ENCODE measurements at places on chromosomes 2 and 18. TPM values are rescaled to one million over a fixed set of nuclear protein-coding genes. Genes with fewer than 3 reads are reported as not detected.

GRCh38 chr18:57134618-57135135 lies 12.2 kb upstream of the BOD1L2 start:
- no peak for DNase-seq

DNA sequence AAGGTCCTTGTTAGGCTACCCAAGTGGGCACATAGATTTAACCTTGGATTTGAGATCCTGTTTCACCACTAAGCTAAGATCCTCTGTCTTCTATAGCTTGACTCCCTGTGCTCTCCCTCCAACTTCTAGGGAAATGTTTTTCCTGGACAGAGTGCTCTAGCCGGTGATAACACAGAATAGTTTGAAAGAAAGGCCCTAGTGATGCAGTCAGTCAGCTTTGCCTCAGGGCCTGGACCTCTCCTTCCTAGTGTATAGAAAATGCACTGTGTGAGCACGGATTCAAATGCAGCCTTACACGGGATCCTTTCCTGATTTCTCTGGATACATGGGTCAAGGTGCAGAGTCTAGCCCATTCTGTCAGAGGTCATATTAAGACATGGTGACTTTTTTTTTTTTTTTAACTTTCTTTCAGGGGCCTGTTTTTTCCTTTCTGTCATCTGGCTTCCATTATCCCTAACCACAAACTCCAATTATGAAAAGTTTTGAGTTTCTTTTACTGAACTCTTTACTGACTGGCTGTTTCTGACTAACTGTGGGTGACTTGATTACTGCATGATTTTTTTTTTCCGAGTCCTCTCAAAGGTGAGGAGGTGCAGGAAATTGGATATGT lies 122.6 kb downstream of the LRP1B start:
- DNase-seq: no peak

GRCh38 chr2:186917866-186918265 lies 68.9 kb upstream of the ZSWIM2 start:
- no peak for DNase-seq

DNA sequence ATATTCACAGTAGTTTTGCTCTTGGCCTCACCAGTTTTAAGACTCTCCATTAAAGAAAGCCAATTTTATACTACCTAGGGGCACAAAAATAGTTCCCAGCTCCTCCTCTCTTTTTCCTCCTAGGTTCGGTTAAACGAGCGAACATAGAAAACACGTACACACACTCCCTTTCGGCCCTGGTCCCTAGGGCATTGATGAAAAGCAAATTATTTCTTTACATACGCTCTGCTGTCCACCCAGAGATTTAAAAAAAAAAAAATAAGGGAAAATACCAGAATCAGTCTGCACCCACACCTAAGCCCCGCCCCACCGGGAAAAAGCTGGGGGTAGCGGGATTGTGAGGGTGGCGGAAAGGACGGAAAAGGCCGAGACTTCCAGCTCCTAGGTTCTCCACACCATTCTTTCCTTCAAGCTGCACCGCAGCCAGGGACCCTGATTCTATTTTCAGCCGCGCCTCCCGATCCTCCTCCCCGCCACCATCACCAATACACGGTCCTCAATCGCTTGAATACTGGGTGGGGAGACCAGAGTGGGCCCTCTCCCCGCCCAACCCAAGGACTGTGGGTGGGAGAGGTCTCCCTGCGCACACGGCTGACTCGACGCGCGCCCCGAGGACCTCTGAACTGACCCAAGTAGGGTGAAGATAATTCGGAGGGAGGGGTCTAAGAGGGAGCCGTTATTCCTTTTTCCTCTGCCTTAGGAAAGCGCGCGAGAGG lies 769 bp downstream of the ATF2 start:
- DNase-seq: peak; percentile 65

- no peak for DNase-seq
Observed at GRCh38 chr18:56469582-56469981, 168.8 kb downstream of the TXNL1 start.

GRCh38 chr2:157053876-157054275 lies 203.6 kb upstream of the GALNT5 start:
- no peak for DNase-seq

- DNase-seq: no peak
Observed at GRCh38 chr18:34929336-34929780, 111.9 kb upstream of the MAPRE2 start.

DNA sequence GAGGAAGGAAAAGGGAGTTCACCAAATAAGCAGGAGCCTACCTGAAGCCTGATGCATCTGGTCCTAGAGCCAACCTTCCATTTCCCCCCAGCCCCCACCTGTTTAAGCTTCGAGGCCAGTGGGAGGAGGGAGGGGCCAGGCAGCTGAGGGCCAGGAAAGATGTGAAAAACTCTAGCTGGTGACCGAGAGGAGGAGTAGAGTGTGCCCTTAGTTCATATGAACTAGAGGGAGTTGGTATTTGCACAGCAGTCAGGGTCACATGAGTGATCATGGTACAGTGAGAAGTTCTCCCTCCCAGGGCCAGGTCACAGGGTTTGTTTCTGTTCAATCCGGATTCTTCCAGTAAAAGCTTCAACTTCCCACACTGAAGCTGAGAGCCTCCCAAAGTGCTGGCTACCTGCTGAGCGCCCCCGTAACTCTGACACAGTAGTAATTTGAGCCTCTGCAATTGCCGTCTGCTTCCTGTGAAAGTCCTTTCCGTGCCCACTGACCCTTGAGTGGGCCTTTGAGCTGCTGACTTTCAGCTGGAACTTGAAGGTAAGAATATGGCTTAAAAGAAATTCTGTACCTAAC lies at the start of gene SULT1C2:
TSS of gene SULT1C2 (plus strand) at position 362 of the 573 bp plus-strand sequence. CDS start 4,773 bp downstream, outside the sequence.
- DNase-seq: no peak

DNA sequence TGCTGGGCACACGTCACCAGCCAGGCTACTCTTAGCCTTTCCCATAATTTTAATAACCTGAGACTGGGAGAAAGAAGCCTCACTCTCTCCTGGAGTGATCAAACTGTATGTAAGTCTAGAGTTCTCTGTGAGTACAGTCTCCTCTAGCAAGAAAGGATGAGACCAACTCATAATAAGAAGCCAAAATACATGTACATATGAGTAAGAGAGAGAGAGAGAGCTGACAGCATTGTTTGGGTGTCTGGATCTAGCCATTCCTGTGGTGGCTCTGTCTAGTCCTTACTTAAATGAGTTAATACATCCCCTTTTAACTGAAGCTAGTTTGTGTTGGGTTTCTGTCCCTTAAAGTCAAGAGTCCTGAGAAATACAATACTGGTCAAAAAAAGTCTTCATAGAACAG lies 26.0 kb upstream of the ANXA4 start:
- DNase-seq: no peak

DNA sequence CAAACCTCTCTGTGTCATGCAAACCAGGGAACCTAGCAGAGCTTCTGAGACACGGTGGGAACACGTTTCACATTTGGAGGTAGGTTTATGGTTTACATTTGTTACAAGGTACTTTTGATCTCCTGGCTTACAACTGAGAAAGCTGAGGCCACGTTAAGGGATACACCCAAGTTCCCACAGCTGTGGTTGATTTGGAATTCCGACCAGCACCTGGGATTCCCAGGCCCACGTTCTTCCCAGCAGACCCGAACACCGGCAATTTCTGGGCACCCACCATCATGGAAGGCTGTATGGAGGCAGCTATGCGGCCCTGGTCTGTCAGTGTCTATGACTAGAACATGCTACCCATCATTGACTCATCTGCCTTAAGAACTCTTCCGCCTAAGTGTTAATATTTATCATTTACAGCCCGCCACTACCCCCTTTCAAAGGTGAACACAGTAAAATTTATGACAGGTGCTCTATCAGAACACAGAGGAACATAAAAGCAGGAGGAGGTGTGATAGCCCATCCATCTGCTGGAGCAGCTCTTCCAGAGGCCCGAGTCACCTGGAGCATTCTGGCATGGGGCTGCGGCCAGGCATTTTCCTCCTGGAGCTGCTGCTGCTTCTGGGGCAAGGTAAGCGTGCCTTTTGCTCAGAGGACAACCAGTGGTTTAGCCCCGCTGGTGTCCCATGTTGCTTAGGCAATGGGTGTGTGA lies at the start of gene PLB1:
TSS of gene PLB1 (plus strand) at position 510 of the 700 bp plus-strand sequence. CDS start at position 565, 55 bp downstream.
- DNase-seq: no peak

- no peak for DNase-seq
Observed at GRCh38 chr2:219127037-219127635, 33.5 kb downstream of the NHEJ1 start.

- no peak for DNase-seq
Observed at GRCh38 chr2:233789554-233789953, 11.4 kb downstream of the MROH2A start.

DNA sequence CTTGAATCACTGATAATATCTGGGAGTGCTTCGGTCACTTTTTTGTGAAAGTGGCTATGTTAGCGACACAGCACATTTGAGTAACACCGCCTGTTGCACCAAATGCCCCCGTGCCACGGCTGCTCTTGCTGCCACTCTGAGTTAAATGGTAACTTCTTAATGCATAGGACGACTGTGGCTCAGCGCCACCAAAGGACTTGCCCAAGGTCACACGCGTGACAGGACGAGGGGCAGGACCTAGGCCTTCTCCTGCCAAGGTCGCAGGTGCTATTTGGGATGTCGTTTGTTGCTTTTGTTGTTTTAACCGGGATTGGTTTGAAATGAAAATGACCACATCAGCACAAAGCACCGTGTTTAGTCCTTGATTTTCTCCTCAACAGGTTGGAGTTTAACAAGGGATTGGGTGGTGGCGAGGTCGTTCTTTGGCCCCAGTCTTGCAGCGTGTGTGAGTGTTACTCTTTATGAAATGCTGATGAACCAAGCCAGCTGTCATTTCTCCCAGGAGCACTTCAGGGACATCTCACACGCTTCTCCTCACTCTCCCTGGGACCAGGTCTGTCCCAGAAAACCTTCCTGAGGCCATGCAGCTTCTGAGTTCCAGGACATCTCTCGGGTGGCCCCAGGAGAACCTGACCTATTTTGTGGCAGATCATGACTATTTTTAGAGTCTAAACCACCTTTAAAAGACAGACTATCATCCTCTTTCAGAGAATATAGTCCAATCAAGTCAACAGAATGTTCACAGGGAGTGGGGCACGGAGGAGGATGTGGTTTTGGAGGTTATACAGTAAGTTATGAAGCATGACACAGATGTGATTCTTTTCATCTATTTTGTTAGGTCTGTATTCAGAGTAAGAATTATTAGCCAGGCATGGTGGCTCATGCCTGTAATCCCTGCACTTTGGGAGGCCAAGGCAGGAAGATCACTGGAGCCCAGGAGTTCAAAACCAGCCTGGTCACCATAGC lies 49.9 kb downstream of the MTCL1 start:
- no peak for DNase-seq

DNA sequence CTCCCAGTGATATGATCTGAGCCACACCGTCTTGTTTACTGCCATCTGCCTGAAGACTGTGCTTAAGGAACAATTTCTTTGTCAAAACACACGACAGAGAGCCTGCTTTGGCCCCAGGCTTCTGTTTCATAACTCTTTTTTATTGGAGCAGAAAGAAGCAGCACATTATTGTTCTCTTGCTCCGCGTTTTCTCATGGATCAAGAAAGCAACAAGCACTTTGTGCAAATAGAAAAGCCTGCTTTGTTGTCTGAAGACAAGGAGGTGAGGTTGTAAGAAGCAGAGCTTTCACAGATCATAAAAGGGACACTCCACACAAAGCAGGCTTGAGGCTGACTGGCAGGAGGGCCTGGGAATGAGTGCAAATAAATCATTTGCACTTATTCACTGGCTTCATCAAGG lies 118.3 kb upstream of the FAM136A start:
- no peak for DNase-seq

DNA sequence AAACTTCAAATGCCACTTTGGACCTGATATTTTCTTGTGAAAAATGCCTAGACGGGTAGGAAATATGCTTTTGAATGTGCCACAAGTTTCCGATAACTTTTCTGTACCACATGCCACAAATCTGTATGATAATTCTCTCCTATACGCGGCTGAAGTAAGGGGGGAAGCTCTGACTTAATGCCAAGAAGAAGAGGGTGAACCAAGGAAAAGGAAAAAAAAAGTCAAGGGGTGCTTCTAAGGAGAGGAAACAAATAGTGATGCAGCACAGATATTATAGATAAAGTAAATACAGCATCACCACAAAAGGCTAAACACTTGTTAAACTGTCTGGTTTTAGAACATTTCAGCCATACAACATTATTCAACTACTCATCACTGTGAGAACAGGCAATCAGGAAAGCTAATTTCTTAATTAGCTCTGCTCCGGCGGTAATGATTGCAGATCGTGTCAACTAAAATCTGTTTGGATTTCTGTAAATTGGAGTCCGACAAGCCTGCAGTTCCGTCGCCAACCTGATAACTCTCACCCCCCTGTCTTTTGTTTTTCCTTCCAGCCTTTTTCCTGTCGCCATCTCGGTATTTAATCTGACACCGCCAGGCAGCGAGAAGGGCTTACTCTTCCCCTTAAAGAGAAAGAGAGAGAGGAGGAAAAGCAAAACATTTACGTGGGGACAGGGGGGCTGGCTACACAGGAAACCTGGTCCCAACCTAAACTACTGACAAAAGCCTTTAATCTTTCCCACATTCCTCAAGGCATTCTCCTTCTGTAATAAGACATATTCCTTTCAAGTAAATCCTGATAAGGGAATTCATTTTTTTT lies 67.5 kb downstream of the ZEB2 start:
- DNase-seq: no peak

GRCh38 chr2:164597983-164598382 lies 23.3 kb downstream of the GRB14 start:
- DNase-seq: no peak

- no peak for DNase-seq
Observed at GRCh38 chr2:196821195-196821594, 12.0 kb upstream of the C2orf66 start.

- DNase-seq: no peak
Observed at GRCh38 chr2:199690225-199690624, 160.8 kb downstream of the FTCDNL1 start.

- DNase-seq: peak; percentile 28
Observed at GRCh38 chr2:231781798-231782726, 980 bp upstream of the PDE6D start.

DSG1 gene
- total RNA-seq: 0.16 TPM

SYT4 gene
- 499 TPM for total RNA-seq

DSC3 gene
- total RNA-seq: 0.78 TPM

CPLX4 gene
- total RNA-seq: not detected

DAPL1 gene
- total RNA-seq: not detected

DUSP2 gene
- 7.3 TPM for total RNA-seq

OR6B2 gene
- total RNA-seq: not detected

ACKR3 gene
- total RNA-seq: 20.3 TPM

NEU4 gene
- total RNA-seq: 0.31 TPM

RNF25 gene
- 18.1 TPM for total RNA-seq
